T-helper 2 cell (primary cell): ENCODE measurements at places on chromosomes 6 and 20.
A peak's percentile ranks its signal among the peaks of the same experiment; 100 is the strongest.

- no peak for DNase-seq
Measured at GRCh38 chr6:41549673-41550072, 3.5 kb downstream of the FOXP4 start.

DNA sequence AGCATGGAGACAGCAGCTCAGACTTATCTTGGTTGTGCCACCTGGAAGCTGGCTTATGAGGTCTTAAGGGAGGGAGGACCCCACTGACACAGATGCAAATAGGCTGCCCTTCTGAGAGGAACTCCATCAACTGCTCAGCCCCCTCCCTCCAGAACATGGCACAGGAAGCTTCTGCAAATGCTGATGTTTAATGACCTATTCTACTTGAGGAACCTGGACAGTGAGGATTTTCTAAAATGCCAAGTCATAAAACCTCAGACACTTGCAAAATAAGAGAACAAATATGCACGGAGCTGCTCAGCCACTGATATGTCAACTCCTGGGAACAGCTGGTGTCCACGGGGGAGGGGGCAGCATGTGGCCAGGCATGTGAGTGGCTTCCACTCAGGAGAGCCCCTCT, 3.5 kb downstream of the CST9 start:
- DNase-seq, result no peak

DNA sequence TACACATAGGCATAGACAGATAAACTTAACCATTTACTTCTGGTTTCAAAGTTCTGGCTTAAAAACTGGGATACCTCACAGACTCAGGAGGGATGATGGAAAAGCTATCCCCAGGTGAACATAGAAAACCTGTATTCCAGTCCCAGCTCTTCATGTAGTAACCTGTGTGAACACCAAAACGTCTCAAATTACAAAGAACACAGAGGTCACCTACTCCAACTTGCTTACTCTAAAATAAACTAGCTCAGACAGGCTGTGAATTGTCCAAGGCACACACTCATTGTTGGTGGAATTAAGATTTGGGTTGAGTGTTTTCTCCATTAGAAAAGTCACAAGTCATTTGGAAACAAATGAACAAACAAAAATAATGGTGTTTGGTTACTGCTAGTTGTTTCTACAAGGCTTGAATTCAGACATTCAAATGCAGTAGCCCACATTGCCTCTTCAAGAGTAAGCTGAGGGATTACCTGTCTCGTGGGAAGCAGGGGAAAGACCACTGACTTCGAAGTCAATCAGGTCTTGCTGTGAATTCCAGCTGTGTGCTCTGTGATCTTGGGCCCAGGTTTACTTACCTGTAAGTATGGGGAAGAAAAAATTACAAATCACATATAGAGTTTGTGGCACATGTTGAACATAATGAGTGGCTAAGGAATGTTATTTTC, 48.2 kb upstream of the LRRC1 start:
- no peak for DNase-seq

DNA sequence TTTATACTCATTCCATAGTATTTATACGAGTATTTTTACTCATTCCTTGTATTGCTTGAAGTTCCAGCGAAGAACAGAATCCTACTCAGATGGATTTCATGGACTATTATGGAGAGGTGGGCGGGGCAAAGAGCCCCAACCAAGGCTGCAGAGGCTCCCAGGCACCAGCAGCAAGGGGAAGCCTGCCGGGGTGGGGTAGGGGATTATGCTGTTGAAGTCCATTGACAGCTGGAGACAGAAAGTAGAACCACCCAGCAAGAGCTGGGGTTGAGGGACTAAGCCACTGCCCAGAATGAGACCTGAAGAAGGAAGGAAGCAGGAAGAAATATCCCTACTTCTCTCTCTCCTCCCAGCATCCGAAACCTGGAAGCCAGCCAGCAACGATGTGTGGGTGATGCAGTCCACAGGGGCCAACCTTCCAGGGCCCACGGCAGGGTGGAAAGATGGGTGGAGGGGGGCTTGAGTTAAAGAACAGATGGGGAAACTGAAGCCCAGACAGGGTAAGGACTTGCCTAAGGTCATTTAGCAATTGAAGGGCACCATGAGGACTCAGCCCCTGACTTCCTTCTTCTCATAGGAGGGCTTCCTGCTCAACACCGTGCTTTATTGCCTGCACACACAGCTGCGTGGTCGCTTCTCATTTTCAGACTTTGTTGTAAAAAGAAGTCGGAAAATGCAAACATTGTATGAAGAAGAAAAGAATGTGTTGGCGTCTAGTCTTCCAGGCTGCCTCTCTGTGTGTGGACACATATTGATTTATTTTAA, 18.3 kb upstream of the GTSF1L start:
- DNase-seq, result no peak

- DNase-seq, result no peak
Measured at GRCh38 chr6:31657406-31658157, 1.9 kb downstream of the APOM start.

GRCh38 chr20:40687384-40688128, 1.5 kb downstream of the MAFB start:
- no peak for DNase-seq

- no peak for DNase-seq
Measured at GRCh38 chr6:20732896-20733295, 198.6 kb downstream of the CDKAL1 start.

DNA sequence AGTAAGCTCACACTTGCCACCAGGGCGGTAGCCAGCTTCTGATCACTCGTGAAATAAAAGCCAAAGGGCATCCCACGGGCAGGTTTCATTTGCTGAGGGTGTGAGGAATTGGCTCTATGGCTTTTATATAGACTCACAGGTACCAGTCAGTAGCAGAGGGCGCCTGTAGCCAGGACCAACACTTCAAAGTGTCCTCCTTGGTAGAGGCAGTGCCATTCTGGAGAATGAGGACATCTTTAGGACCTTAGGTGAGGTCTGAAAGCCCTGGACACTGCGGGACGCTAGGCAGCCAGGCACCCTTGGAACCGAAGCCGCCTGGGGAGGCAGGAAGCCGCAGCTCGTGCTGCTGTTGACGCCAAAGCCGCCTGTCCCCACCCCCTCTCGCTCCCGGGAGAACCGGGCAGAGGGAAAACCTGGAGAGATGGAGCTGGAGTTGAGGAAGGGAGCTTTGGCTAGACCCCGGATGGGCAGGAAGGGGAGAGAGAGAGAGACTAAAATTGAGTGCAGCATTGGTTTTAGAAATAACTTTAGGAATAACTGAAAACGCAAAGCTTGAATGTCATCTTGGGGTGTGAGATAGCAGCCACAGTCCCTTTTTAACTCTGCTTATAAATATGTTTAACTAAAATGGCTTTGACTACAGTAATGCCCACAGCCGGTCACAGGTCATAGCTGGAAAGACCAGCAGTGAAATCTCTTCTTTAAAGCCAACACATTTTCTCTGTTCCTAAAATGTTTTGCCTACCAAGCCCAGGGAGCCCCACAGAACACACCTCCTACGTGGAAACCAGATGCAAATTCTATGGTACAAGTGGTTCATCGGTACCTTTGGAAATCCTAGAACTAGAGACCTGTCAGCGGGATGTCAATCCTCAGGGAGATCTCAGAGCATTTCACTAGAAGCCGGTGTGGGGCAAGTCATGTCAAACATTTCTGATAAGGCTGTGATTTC, 128.5 kb upstream of the CDYL start:
- no peak for DNase-seq

- no peak for DNase-seq
Measured at GRCh38 chr6:133644892-133645619, 243.9 kb upstream of the TCF21 start.

GRCh38 chr20:22312744-22313346, 271.5 kb downstream of the FOXA2 start:
- DNase-seq, result no peak

DNA sequence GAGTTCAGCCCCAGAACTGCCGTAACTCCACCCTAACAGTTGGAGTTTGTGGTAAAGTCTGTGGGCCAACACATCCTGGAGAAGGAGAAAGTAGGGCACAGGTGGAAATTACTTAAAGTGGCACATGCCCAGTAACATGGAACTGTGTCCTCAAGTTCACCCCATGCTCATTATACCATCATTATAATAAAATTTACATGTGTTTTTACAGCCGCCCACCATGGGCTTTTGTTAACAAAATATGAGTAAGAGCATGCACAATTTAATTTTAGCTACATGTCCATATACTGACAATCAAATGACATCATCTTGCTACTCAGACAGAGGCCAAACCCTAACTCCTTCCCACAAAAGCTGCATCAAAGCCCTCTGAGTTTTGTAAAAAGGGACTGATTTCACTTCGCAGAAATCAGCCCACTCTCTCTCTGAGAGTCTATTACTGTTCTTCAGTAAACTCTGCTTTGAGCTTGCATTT, 17.3 kb upstream of the ELOVL4 start:
- no peak for DNase-seq

DNA sequence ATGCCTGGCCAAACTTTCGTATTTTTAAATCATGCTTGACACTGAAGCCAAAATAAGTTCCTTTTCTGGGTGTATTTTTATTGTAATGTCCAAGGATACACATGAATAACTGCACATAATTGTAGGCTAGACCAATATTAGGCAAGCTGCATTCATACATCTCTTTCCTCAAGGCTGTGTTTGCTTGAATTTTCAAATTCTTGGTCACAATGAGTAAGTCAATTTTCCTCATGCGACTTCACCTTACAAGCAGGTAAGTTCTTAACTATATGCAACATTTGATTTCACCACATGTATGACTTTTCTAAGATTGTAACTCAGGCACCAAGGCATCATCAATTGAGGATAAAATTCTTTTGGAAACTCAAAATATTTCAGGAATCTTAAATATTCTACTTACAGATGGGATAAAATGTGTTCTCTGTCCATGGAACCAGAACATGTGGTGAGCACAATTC, 112.4 kb upstream of the ZNF217 start:
- no peak for DNase-seq

- no peak for DNase-seq
Measured at GRCh38 chr20:36957875-36958667, 6.6 kb upstream of the SAMHD1 start.

GRCh38 chr6:33768644-33769120, 20.2 kb downstream of the LEMD2 start:
- DNase-seq, result peak; percentile 57

GRCh38 chr6:42962096-42962495, 1.5 kb downstream of the GNMT start:
- DNase-seq, result no peak

DNA sequence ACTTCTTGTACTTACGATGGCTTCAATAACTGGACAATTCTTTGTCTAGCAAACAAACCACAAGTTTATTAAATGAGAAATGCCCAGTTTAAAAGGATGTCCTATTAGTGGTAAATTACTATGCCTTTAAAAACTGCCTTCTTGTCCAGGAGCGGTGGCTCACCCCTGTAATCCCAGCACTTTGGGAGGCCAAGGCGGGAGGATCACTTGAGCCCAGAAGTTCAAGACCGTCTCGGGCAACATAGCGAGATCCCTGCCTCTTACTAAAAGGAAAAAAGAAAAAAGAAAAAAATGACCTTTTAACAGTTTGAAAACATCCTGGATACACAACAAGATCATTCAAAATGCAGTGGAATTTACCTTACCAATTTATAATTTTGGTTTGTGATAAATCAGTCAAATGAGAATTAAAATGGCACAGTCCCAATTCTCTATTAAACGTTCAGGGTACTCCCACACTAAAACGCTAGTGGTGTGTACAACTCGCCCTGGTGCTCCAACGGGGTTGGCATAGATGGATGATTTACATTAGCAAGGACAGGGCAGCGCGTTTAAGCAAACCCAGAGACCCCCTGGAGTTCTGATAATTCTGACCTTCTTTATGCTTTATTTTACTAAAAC, 2.3 kb downstream of the ZBTB2 start:
- DNase-seq, result no peak

- DNase-seq, result no peak
Measured at GRCh38 chr6:82906489-82906888, 159.2 kb downstream of the UBE3D start.

DNA sequence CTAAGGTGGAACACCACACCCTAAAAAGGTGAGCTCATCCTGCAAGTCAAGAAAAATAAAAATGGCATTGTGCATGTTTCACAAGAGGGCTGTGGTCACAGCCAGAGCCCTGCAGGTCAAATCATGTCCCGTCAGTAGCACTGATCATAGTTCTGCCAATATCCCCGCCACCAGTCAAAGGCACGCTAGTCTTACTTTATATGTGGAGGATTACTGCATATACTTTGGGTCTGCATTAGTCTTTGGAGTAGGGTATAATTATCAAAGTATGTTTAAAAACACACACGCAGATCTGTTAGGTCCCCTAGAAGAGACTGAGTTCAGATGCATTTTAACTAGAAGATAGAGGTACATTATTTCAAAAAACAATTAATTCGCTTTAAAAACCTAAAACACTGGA, 1.8 kb downstream of the PERP start:
- no peak for DNase-seq

DNA sequence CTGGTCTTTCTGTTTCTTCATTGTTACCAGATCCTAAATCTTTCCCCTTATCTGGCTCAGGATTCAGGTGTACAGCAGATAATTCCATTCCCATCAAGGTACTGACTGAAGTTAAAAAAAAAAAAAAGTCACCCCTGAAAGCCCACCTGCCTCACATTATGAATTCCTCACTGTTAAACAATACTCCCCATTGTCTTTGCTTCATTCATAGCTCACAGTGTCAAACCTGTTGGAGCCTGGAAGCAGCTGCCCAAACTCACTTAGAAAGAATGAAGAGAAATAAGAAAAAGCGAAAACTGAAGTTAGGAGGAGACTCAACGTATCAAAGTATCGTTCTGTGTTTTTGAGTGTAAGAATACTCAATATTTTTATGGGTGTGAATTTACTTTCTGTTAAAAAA, 1.8 kb upstream of the DCBLD1 start:
- no peak for DNase-seq

DNA sequence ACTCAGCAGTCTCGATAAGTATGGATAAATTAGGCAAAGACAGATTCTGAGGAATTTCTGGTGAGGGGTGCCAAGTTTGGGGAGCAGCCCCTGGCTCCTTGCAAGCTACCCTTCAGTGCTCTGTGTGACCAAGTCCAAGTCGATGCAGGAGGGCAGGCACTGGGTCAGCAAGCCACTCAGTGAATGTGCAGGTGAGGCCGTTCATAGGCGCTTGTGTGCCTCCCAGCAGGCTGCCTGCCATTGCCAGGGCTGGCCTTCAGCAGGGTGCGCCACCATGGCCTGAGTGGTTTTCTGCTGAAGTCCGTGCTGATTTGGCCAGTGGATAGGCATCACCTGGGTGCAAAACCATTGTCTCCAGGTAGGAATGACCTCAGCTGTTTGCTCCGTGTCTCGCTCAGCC, 3.3 kb upstream of the GNRH2 start:
- DNase-seq, result no peak

DNA sequence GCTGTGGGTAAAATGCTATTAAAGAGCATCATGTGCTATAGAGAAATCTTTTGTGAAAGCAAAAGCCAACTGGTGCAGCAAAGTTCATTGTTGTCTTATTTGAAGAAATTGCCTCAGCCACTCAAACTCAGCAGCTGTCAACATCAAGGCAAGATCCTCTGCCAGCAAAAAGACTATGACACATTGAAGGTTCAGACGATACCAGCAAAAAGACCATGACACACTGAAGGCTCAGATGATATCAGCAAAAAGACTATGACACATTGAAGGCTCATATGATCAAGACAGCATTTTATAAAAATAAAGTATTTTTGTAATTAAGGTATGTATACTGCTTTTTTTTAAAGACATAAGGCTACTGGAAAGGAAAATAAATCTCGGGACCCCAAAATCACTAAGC, 118.4 kb upstream of the RUNX2 start:
- no peak for DNase-seq
